ENCODE measurements at places on chromosomes 5 and 9.

DNA sequence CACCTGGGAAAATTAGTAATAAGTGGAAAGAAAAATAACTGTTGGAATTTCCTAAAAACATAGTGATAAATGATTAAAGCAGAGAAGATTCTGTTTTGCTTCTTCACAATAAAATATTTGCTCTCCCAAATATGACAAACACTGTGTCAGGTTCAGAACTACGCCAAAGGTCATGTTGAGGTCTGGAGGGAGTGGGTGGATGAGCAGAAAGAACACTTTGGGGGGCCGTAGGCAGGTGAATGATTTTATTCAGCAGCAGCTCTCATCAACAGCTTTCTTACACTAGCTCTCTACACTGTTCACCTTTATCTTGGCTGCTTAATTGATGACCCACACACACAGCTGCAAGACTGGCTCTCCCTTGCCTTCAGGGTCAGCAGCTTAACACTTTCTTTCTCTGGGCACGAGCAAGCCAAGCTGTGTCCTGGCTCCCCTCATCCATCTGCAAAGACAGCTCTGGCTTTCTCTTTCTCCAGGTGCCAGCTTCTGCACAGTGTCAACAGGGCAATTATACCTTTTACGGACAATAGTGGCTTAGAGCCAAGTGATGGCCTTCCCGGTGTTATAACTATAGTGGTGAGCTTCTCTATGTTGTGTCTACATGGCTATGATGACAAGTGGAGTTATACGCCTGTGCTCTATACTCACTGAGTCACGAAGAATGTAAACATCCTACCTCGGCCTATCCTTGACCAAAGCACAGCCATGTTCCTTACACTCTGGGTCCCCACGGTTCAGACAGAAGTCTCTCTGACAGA lies 18.9 kb upstream of the GPX8 start:
- no peak for DNase-seq

DNA sequence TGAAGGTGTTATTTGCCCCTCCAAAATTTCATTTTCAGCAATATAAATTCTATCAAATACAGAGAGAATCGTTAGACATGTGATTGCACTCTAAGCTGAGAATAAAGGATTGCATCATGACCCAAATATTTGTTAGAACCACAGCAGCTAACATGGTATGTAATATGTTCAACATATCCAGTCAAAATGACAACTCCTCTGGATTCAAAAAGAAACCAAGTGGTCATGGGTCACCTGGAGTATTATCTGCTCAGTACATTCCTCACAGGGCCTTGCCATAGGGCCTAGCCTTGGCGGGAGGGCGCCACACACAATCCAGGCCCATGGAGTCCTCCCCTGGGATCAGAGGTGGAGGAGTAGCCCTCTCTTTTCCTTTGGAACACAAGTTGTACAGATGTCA lies 179.2 kb downstream of the HSD17B3 start:
- DNase-seq = no peak

DNA sequence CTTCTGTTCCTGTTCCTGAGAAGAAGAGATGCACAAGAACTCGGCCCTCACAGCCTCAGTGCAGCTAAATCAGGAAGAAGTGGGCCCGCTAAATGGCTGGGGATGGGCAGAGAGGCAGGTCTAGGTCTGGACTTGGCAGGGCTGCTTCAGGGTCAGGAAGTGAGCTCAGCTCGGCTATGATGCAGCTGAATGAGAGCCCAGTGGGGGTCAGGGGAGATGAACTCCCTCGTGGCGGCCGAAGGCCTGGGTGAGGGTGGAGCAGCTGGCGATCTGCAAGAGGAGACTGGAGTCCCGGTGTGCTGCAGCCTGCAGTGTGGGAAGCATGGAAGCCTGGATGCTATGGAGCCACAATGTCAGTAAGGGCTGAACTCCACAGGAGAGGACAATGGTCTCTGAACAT lies 466.2 kb downstream of the SPOCK1 start:
- no peak for DNase-seq

DNA sequence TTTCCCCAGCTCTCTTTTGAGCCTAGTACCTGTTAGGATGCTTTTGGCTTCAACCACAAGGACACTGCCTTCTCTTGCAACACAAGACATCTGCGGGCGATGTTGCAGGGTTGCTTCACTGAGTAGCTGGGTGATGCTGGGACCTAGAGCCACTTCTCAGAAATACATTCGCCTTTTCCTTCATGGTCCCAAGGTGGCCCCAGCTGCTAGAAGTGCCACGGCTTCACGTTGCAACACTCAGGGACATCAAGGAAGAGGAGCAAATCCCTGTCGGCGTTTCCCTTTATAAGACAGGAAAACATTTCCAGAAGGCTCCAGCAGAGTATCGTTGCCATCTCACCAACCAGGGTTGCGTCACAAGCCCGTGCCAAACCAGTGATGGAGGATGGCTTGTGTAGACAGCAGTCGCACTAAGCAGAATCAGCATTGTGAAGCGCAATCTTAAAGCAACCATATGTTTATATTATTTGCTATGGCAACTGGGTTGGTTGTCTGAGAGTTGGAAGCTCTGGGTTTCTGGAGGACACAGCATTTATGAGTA lies 62.7 kb downstream of the ANKRD33B start:
- DNase-seq = no peak

DNA sequence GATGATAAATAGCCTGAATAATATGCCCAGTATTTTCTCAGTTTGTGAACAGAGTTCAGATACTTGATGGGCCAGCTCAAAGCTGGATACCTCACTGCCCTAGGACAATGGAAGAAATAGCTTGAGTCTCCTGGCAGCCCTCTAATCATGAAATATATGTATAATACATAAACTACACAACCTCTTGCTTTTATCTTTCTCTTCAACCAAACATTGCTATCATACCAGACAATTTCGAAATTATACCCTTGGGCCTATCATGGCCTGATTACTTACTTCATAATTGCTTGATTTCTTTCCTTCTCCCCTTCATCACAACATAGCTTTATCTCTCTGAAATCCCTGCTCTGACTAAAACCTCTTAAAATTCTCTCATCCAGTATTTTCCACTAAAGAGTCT lies 1144.9 kb upstream of the C9orf72 start:
- no peak for DNase-seq

GRCh38 chr5:134509308-134510040 lies 16.0 kb upstream of the JADE2 start:
- DNase-seq = no peak

GRCh38 chr5:143896516-143896915 lies 84.6 kb downstream of the HMHB1 start:
- no peak for DNase-seq

- no peak for DNase-seq
Measured at GRCh38 chr5:24831989-24832388, 187.2 kb upstream of the CDH10 start.

DNA sequence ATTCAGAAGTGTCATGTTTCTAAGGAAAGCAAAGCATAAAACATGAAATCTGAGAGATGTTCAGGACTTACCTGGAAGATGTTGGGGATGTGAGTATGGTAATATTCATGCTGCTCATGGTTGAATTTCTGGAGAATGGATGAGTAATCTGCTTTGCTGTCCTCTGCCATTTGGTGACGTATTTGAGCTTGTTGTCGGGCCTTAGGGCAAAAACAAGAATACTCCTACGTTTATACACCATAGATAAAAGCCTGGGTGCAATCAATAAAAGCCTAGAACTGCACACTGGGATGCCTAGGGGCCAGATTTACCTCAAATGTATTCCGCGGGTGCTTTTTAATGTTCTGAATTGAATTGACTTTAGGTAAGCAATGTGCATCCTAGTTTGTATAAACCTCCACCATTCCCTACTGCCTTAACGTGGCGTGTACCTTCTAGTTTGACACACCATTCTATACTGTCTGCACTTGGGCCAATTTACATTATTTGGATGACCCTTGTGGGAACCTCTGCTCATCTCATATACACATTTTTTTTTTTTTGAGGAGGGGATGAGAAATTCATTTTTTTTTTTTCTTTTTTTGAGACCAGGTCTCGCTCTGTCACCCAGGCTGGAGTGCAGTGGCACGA lies 94.4 kb downstream of the USP20 start:
- DNase-seq = no peak

GRCh38 chr5:130912088-130912487 lies 253.0 kb downstream of the HINT1 start:
- no peak for DNase-seq

DNA sequence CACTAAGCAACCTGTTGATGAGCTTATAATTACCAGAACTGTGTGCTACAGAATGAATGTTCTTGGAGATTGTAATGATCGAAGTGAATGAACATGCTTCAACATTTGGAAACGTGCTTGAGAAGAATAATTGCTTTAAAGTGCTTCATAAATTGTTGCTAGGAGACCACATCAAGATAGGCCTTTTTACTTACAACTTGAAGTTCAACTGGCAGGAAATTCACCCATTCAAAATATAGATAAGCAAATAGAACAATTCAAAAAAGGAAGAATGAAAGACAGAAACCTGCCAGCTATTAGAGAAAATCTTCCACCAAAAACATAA lies 38.0 kb upstream of the SLC44A1 start:
- DNase-seq = no peak

DNA sequence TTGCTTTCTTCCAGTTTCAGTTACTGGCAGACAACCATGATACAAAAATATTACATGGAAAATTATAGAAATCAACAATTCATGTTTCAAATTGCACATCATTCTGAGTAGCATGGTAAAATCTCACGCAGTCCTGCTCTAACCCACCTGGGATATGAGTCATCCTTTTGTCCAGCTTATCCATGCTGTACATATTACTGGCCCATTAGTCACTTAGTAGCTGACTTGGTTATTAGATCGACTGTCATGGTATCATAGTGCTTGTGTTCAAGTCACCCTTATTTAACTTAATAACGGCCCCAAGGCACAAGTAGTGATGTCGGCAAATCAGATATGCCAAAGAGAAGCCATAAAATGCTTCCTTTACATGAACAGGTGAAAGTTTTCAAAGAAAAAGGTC lies 41.2 kb downstream of the NADK2 start:
- no peak for DNase-seq

Measured in stimulated activated CD8-positive, alpha-beta memory T cell treated with anti-CD3 and anti-CD28 coated beads, Interleukin-7, amount 100 ng/mL, for 1 hour (primary cell).